ENCODE measurements at places on chromosomes 11 and 22.

DNA sequence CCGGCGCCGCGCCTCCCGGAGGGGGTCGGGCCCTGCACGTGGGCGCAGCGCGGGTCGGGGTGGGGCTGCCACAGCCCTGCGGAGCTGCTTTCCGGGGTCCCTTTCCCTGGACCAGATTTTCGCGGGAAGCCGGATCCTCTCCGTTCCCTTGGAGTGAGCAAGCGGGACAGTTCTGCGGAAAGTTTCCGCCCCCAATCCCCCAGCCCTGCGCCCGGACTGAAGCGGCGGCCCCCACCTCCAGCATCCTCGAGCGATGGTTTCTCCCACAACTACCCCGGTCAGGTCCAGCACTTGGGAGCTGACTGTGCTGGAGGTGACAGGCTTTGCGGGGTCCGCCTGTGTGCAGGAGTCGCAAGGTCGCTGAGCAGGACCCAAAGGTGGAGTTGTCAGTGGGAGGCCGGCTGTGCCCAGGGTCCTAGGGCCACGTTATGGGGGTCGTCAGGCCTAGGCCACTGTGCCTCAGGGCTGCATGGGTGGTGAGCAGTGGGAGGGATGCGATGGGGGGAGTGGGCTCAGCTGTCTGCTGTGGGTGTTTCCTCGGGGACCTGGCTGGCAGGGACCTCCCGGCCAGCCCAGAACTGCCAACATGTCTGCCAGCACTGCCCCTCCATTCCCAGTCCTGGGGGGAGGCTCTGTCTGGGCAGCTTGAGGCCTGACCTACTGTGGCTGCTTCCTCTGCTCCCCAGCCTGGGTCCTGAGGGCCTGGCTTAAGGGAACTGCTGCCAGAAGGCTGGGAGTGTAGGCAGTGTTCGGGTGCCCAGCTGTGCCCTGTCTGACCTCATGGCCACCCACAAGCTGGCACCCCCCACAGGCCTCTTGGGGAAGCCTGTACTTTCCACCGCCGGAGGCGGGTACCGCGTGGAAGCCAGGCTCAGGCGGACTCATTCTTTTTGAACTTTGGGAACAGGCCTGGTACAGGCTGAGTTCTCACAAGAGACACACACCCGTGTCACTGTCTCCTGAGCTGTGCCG lies 726 bp downstream of the ST3GAL4 start:
- DNase-seq, result peak; percentile 16

GRCh38 chr11:104206936-104207335 lies 43.0 kb upstream of the PDGFD start:
- no peak for DNase-seq

- DNase-seq, result no peak
Observed at GRCh38 chr22:28883657-28883916, 215 bp downstream of the ZNRF3 start.

GRCh38 chr11:65014726-65015227 lies 817 bp downstream of the ARL2 start:
- no peak for DNase-seq

DNA sequence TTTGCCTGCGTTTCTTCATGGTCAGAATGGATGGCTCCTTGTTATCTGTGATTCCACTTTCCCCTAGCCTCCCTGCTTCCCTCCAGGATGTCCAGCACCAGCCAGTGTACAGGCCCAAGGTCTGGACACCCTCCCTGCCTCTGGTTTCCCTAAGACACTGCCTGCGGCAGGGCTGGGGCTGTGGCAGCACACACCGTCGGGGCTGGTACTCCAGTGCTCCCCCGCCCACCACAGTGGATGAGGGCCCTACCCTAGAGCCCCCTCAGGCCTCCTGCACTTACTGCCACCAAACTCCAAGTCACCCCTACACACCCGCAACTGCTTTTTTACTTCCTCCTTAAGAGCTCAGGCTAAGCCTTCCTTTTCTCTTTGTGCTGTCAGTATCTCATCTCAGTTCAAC lies 28.9 kb downstream of the ZNF214 start:
- DNase-seq, result no peak

- DNase-seq, result no peak
Observed at GRCh38 chr11:45113807-45114206, 32.6 kb upstream of the PRDM11 start.

GRCh38 chr11:97856666-97857065 lies 1164.1 kb upstream of the CNTN5 start:
- DNase-seq, result no peak

DNA sequence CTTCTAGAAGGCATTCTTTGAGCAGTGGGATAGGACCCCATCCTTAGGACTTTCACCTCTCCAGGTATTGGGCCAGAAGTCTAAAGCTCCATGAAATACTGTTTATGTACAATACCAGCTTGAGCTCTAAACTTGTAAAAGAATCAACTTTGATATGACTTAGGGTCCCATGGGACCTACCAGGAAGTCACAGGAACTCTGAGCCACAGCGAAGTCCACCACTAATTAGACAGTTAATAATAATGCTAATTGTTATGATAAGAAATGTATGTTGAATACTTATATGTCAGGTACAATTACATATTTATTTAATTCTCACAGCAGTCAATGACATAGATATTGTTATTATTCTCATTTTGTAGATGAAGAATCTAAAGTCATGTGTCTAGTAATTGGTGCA lies 35.3 kb downstream of the STIM1 start:
- no peak for DNase-seq

DNA sequence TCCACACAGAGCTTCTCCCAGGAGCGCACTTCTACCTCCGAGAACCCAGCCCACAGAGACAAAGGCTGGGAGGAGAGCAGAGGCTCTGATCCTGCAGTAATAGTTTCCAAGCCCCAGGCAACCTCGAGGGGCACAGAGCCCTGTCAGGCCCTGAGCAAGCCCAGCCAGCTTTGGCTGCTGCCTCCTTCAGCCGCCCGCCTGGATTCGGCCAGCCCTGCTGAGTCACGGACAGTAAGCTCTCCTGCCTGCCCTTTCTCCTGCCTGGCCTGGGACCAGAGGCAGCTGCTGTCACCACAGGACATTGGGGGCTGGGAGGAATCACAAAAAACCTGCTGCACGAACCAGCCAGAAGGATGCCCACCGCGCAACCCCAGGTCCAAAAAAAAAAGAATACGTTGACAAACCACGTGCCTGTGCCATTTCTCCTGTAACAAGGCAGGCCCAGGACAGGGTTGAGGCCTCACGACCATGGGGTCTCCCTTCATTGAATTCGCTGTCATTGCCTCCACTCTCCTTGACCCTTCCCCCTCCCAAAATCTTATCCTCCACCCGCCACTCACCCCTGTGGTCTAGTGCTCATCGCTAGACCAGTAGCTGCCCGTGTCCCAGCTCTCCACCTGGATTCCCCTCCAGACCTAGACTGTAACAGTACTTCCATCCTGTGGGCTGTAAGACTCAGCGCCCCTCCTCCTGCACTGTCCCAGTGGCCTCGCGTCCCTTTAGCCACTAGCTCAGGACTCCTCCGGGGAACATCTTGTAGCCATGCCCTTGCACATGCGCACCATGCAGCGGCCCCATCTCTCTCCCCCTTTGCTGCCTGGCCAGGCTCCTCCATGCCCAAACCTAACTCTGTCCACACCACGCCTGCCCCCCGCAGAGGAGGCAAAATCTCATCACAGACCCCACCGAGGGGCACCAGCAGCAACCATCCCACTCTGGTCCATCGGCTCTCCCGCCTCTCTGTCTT lies 7.4 kb upstream of the SLC22A12 start:
- DNase-seq, result no peak

GRCh38 chr11:96126917-96127595 lies 203.1 kb upstream of the MTMR2 start:
- no peak for DNase-seq

DNA sequence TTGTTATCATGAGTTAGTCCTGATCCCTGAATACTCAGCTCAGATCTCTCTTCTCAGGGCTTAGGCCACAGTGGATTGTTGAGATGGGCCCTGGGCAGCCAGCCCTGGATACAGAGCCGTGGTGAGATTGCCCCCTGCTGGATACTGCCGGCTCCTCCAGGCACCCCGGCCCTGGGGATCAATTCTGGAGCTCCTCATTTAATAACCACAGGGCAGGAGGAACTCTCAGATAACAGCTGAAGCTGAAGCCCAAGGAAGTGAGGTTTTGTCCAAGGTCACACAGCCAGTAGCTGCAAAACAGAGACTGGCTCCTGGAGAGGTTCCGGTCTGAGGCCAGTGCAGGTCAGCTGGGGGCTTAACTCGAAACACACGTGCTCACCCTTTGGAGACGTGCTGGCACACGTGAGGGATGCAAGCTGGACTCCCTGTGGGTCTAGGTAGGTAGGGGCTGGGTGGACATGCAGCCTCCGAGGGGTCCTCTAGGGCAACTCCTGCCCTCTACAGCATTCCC lies 16.0 kb downstream of the USH1C start:
- peak; percentile 46 for DNase-seq

- no peak for DNase-seq
Observed at GRCh38 chr11:72263361-72263760, 19.4 kb upstream of the PHOX2A start.

GRCh38 chr11:15006139-15006759 lies 34.1 kb upstream of the CALCA start:
- DNase-seq, result no peak

- no peak for DNase-seq
Observed at GRCh38 chr11:71406681-71407080, 41.5 kb downstream of the DHCR7 start.

DNA sequence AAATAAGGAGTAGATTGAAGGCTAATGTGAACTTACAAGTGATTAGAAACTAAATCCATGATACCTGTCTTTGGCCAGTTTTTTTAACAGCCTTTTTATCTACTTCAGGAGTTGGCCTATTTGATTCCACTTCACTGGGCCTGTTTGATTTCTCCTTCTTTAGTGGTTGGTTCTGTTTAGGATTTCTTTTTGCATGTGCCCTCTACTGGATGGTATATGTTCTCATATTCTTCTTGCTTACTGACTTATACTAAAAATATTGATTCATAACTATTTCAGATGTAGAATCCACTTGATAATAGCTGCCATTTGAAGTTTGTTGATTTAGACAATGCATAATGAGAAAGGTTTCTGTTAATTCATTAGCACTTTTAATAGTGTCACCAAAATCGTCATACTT lies 53.9 kb downstream of the USP47 start:
- DNase-seq, result no peak

DNA sequence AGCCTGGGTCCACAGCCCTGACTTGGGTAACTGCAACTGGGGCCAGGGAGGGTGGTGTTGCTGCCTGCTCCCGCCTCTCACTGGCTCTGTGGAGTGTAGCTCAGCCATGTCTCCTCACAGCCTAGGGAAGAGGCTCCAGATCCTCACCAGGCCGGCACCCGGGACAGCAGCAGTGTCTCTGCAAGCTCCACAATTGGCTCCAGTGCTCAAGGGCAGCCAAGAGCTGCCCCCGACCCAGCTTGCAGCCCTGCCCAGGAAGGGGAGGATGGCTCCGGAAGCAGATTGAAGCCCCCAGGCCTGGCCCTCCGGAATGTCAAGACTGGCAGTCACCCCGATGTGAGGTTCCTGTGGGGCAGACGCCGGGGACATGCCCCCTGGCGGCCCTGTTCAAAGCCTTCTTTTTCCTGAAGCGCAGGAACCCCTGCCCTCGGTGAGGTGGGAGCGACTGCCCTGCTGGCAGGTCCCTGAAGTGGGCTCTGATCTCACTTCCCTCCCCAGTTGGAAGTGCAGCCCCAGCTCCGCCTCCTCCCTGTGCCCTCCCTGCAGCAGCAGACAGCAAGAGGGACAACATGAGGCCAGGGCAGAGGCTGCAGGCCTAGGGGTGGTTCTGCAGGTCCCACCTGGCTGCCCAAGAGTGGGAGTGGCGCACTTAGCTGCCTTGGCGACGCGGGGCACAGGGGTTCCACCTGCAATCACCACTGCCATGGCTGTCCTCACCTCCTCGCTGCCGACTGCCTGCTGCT lies 816.2 kb upstream of the LUZP2 start:
- no peak for DNase-seq

DNA sequence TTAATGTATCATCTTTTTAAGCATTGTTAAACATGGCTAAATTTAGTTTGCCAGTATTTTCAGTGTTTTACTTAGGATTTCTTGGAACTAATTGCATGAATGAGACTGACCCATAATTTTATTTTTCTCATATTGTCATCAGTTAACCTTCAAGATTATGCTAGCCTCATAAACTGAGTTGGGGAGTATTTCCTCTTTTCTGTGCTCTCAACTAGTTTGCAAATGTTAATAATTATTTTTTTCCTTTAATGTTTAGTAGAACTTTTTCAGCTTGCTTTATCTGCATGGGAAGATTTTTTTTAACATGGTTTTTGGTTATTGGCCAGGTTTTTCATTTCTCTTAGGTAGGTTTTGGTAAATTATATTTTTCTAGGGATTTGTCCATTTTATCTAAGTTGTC lies 235.4 kb upstream of the SESN3 start:
- no peak for DNase-seq

GRCh38 chr11:36399236-36399635 lies 103.1 kb downstream of the PRR5L start:
- DNase-seq, result no peak

DNA sequence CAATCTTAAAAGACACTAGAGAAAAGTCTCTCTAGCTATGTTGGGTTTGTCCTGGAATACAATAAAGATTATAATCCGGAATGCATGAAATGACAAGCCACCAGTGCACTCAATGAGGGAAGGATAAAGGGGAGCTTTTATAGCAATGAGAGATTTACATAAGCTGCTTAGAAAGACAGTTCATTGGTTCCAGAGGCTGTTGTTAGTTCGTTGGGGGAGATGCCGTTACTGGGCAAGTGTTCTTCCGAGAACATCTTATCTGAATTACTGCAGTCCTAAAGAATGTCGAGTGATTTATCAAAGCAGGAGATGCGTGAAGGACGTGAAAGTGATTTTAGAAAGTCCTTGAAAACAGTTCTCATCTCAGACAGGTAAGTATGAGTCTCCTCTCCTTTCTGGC lies 33.6 kb downstream of the SYN3 start:
- DNase-seq, result no peak

DNA sequence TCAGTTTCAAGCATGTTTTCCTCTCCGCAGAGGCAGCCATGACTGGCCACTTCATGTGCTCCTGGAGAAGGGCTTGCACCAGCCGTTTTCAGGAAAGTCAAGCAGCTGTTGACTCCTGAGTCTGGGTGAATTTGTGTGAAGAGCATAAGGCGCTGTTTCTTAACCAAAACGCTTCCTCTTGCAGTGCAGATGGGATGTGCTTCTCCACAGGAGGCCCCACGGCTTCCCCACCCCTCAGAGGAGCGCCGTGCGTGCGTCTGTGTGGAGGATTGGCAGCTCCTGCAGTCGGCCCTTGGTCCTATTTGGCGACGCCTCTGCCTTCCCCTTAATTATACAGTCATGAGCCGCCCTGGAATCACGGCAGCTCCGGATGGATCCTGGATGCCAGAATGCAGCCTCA lies 54.1 kb upstream of the B3GAT1 start:
- no peak for DNase-seq

DNA sequence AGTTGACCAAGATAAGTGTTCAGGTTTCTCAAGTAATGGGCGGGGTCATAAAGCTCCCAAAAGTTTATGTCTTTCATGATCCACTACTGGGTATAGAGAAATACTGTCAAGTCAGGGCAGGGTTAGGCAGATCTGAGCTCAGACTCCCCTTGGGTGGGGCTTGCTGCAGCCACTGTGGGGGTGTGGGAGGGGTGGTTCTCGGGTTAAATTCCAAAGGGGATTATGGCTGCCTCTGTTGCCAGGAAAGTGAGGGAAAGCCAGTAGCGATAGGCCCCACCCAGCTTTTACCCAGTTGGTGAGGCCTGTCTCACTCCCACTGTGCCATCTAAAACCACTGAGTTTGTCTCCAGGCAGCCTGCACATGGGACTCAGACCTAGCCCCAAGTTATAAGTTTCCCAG lies 37.8 kb downstream of the DLG2 start:
- no peak for DNase-seq

All from CD4-positive, alpha-beta T cell treated with Interferon alpha-2 for 1 hour (primary cell).